ENCODE measurements at places on chromosomes 2 and 18.

- no peak for DNase-seq
These were observed 48.5 kb upstream of the LOXHD1 start for GRCh38 chr18:46705521-46705920.

- no peak for DNase-seq
These were observed 424.0 kb downstream of the RND3 start for GRCh38 chr2:150063432-150063889.

DNA sequence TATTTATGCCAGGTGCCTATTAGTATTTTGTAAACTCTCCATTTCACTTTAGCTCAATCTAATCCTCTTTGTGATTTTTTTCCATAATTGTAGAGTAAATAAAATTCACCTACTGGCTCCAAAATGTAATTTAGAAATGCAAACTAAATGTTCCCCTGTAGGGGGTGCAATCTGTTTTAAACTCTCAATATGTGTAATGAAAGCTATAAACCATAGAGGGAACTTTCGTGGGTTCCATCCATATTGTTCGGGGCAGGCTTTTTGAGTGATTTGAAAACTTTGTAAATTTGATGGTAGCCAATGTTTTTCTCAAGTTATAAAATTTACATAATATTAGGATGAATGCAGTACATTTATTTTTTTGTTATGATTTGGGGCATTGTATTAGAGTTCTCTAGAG, 49.4 kb downstream of the TSPYL6 start:
- no peak for DNase-seq

GRCh38 chr2:66236067-66236685, 198.7 kb upstream of the MEIS1 start:
- no peak for DNase-seq

- no peak for DNase-seq
These were observed 183.3 kb upstream of the DOK6 start for GRCh38 chr18:69217196-69218000.

DNA sequence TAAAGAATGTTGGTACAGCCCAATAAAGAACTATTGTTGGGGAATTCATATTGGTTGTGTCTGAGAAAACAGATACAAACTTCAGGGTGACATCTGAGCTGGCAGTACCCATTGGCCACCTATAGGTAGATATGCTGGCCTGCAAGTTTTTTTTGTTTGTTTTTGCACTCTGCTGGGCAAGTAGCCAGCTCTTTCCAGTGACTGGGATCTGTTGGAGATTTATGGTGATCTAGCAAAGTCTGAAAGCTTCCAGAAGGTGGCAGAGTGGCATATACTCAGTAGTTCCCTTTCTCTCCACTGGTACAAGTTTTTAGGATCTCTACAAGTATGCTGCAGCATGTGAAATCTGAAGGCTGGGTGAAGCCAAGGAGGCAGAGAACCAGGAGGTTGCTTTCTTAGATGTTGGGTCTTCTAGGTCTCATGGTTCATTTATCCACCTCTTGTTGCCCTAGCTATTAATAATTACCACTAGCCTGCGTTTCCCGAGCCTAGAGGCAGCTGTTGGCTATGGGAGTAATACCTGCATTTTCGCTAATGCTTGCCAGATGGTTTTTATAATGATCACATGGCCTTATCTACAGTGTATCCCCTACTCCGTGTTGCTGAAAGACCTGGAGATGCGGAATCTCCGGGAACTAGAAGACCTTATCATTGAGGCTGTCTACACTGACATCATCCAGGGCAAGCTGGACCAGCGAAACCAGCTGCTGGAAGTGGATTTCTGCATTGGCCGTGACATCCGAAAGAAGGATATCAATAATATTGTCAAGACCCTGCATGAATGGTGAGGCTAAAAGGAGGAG, 9.5 kb downstream of the COPS7B start:
- DNase-seq: peak; percentile 74

GRCh38 chr2:191479680-191480023, 198.3 kb upstream of the NABP1 start:
- DNase-seq: no peak

GRCh38 chr2:172280571-172281361, 146.6 kb upstream of the ITGA6 start:
- no peak for DNase-seq

DNA sequence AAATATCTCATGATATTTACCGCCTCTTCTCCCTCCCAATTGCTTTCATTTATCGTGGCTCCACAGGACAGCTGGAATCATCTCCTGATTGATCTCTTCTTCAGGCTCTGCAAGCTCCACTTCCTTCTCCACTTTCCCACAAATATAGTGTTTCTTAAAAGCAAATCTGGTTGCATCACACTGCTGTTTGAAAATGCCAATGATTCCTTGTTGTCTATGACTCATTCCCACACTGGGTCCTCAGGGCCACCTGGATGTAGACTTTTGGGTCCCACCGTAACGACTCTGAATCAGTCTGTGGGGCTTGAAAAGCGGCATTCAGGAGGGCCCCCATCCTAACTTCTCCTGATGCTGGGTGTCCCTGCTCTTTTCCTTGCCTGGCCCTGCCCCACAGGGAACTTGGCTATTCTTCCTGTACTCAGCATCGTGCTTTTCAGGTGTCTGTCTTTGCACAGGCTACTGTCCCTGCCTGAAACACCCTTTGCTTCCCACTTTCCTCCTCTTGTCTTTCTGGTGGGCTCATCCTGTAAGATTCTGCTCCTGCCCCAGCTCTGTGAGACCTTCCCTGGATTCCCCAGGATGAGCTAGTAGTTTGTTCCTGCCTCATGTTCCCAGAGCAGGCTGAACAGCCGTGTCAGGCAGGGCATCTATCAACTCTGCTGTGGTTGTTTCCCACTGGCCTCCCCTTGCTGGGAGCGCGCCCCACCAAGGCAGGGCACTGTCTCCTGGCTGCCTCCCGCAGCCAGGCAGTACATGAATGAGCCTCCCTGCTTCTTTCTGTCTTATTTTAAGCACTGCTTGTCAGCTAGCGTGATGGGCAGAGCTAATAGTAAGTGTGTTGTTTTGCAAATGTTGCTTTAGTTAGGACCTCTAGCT, 111.9 kb downstream of the KCTD1 start:
- no peak for DNase-seq

DNA sequence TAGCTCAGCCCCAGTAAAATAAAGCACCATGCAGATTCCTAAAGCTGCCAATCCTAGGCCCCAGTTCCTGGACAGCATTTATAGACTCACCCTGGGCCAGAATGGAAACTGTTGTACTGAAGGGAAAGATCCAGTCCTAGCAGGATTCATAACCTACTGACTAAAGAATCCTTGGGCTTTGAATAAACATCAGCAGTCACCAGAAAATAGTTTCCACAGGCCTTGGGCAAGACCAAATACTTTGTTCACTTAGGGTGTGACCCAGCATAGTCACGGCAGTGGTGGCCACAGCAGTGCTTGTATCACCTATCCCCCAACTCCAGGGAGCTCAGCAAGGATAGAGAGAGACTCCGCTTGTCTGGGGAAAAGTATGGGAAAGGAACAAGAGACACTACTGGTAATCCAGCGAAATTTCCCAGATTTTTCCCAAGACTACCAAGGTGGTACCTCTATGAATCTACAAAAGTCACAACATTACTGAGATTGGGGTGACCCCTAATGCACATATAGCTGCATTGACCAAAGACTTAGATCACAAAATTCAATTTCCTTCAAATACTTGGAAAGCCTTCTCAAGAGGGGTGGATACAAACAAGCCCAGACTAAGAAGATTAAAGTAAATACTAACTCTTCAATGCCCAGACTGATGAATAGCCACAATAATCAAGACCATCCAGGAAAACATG, 748.1 kb upstream of the LRATD1 start:
- no peak for DNase-seq
